ENCODE measurements at places on chromosomes 5 and 9. TPM values are rescaled to one million over a fixed set of nuclear protein-coding genes. Genes with fewer than 3 reads are reported as not detected.
A peak's percentile ranks its signal among the peaks of the same experiment; 100 is the strongest.

Gene IFNB1
- total RNA-seq: not detected

Gene NR6A1
- total RNA-seq: 1.6 TPM

Gene OLFML2A
- 1.6 TPM for total RNA-seq

Gene UGT3A2
- total RNA-seq: 0.41 TPM

Gene PRUNE2
- 10.2 TPM for total RNA-seq

Gene OBP2B
- not detected for total RNA-seq

Gene CAVIN4
- total RNA-seq: 14.7 TPM

Gene WNT8A
- 0.82 TPM for total RNA-seq

GRCh38 chr5:138159666-138160065 lies 18.8 kb downstream of the BRD8 start:
- no peak for DNase-seq

GRCh38 chr9:75169623-75170022 lies 81.3 kb downstream of the OSTF1 start:
- no peak for DNase-seq

GRCh38 chr5:65874241-65874640 lies 52.1 kb upstream of the ERBIN start:
- no peak for DNase-seq

GRCh38 chr5:103271570-103272289 lies 13.2 kb downstream of the MACIR start:
- DNase-seq: no peak

DNA sequence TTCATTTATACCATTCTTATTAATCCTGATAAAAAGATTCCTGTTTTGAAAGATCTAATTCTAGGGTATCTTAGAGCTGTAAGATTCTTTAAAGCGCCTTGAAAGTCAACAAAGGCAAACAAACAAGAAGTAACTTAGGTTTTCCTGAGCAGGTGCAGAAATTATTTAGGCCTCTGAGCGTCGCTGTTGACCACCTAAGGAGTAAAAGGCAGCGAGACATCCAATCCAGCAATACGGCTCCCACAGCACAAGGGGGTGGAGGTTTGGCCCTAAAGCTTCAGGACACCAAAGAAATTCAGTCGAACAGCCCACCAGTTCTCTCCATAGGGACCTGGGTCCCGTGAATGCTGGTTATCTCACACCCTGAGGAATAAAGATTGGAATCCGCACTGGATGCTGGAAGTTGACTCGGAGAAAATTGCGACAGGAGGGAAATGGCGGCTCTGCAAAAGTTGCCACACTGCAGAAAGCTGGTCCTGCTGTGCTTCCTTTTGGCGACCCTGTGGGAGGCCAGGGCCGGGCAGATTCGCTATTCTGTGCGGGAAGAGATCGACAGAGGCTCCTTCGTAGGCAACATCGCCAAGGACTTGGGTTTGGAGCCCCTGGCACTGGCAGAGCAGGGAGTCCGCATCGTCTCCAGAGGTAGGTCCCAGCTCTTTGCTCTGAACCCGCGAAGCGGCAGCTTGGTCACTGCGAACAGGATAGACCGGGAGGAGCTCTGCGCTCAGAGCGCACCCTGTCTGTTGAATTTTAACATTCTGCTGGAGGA lies at the start of gene PCDHGA2:
TSS of gene PCDHGA2 (plus strand) at position 223 of the 769 bp plus-strand sequence.
- no peak for DNase-seq

GRCh38 chr5:33833237-33833575 lies 58.6 kb downstream of the ADAMTS12 start:
- DNase-seq: no peak

DNA sequence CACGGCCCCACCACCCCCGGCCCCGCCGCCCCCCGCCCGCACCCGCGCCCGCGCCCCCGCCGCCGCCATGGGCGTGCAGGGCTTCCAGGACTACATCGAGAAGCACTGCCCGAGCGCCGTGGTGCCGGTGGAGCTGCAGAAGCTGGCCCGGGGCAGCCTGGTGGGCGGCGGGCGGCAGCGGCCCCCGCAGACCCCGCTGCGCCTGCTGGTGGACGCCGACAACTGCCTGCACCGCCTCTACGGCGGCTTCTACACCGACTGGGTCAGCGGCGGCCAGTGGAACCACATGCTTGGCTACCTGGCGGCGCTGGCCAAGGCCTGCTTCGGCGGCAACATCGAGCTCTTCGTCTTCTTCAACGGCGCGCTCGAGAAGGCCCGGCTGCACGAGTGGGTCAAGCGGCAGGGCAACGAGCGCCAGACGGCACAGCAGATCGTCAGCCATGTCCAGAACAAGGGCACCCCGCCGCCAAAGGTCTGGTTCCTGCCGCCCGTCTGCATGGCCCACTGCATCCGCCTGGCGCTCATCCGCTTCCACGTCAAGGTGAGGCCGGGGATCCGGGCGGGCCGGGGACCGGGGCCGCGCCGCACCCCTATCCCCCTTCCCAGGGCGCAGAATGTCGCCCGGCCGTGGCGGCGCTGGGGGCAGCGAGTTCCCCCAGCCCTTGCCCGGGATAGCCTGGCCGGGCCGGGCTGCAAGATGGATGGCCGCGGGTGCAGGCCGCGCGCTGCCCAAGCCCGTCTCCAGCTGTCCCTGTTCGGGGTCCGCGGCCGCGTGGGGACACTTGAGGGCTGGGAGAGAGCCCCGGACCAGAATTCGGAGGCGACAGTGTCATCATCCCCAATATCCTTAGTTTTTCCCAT lies 594 bp downstream of the FAM120A start:
- DNase-seq: peak; percentile 52

DNA sequence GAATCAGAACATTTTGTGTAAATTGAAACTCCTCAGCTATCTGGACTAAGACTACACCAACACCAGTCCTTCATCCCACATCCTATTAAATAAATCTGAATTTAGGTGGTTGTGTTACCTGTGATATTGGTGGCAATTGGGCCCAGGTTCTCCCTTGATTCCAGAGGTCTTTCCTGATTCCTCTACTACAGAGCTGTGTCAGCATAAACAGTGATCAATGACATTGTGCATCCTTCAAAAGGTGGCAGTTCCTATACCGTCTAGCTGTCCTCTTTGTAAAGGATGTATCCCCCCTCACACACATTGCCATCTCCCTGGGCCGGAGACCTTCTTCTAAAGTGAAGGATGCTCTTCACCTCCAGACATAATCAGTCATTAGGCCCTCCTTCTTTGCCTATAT lies 239.2 kb downstream of the FAM114A2 start:
- DNase-seq: no peak

- no peak for DNase-seq
Measured at GRCh38 chr9:15329539-15330109, 22.6 kb upstream of the TTC39B start.

DNA sequence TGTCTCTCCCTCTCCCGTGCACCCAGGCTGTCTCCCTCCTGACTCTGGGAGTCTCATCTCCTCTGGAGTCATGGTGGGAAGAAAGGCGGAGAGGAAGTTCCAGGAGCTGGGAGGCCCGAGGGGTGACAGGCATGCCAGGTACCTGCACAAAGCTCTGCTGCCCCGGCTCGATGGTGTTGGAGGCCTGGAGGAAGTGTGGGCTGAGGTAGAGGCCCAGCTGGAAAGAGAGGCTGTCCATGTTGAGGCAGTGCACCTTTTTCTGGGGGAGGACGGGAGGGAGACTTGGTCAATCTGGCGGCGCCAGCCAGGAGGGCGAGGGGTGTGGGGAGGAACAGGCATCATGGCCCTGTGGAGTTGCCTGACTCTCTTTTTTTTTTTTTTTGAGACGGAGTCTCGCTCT lies 15.9 kb downstream of the FPGS start:
- DNase-seq: no peak

GRCh38 chr9:130740218-130741023 lies 46.8 kb downstream of the EXOSC2 start:
- no peak for DNase-seq

- DNase-seq: no peak
Measured at GRCh38 chr5:59209758-59210359, 627.0 kb downstream of the RAB3C start.

- peak; percentile 65 for DNase-seq
Measured at GRCh38 chr9:136438548-136439480, 831 bp downstream of the INPP5E start.

DNA sequence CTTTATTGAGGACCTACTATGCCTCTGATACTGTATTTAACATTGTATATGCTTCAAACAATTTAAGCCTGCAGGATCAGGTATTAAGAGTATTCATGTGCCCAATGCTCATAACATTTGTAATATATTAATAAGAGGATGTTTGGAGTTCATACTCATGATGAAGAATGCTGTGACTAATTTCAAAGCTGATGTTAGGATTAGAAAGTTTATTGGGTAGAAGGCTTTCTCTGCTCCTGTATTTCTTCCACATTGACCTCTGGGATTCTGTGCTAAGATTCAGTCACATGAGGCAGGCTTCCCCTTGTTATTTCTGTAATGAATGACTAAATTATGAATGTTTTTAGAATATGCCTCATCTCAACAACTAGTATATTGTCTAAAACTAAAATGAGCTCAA lies 456.4 kb downstream of the NFIB start:
- DNase-seq: no peak

DNA sequence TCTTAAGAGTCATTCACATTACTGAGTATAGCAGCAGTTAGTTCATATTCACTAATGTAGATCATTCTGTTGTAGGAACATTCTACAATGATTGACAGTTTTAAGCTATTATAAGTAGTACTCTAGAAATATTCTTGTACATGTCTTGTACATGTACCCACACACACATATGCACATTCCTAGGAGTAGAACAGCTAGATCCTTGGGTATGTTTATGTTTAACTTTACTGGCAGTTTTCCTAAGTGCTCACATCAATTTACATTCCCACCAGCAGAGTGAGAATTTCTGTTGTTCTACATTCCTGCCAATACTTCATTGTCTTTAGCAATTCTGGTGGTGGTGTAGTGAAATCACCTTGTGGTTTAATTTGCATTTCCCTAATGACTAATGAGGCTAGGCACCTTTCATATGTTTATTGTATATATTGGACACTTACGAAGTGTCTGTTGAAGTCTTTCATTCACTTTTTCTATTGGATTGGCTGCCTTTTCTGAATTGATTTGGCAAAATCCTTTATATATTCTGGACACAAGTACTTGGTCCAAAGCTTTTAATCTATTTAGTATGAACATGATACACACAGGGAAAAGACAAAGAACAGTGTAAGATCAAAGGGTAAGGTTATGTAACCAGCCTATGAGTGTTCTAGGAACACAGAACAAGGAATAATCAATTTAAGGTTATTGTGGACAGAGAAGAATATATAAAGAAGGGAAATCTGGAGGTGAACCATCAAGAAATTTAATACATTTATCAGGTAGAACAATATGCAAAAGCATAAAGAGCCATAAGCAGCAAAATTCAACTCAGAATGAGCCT lies 95.6 kb downstream of the MLLT3 start:
- DNase-seq: no peak

DNA sequence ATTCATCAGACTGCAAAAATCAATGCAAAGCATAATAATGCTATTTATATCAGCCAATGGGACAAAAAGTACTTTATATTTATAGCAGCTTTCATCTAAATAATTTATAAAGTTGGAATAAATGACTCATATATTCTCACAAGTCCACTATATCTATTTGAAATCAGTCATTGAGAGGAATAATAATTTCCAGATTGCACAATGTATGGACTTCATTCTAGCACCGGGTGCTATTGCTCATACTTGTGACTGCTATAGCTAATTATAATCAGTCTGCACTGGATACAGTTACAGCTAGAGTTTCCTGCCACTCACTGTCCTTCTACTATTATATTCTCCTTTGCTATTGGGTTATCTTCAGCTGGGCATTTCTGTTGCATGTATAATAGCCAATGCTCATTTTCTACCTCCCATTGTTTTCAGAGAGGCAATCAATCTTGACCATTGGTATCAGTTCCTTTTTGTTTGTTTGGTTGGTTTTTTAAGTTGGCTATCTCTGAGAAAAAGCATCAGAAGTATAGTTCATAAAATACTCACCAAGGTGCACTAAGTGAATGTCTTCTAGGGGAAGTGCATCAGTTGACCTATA lies 1.9 kb downstream of the CDH18 start:
- no peak for DNase-seq

- DNase-seq: no peak
Measured at GRCh38 chr9:75788006-75788634, 102.4 kb upstream of the PCSK5 start.
